T-helper 2 cell (primary cell): ENCODE measurements at places on chromosomes 1 and 21.

- no peak for DNase-seq
Measured at GRCh38 chr1:201359873-201360210, 17.6 kb downstream of the TNNT2 start.

DNA sequence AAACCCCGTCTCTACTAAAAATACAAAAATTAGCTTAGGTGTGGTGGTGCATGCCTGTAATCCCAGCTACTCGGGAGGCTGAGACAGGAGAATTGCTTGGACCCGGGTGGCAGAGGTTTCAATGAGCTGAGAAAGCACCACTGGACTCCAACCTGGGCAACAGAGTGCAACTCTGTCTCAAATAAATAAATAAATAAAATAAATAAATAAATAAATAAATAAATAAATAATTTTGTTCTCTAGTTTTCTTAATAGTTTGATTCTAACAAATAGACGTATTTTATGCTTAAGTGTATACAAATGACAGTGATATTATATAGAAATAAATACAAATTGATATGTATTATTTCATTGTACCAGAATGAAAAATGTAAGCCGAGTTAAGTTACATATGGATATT lies 339.9 kb upstream of the OLFM3 start:
- DNase-seq: no peak

- no peak for DNase-seq
Measured at GRCh38 chr1:212951126-212951946, 995 bp downstream of the VASH2 start.

DNA sequence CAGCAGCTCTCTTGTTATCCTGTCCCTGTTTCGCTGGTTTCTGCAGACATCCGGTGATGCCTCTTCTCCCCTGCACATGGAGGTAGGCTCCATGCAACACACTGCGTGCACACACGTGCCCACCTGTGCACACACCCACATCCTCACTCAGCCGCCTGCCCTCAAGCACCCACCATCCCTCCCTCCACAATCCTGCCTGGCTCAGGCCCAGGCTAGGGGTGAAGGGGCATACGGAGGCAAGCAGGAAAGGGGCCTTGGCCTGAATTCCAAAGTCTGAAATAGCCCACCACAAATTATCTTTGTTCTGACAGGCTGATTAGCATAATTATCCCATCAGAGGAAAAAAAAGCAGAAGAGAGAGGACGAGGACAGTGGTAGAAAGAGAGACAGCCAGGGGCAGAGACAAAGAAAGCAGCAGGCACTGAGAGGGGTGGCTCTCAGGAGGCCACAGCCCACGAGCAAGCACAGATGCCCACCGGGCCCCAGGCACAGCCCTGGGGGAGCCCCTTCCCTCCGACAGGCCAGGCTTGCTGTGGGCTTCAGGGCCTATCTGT lies 73.2 kb downstream of the GRIK3 start:
- no peak for DNase-seq

DNA sequence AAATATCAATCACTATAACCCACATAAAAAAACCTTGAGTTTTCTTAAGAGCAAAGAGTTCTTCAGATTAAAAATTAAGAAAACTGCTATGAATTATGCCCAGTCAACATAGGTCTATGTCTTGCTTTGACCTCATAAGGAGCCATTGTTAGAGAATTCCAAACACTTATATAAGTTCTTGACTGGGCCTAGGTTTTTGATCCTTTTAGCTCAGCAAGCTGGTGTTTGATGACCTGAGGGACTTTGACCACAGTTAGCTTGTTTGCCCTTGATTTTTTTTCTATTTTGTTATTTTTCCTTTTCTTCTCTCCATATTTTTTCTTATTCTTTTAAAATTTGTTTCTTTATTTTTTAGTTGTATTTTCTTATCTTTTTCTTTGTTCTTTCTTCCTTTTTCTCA lies 122.3 kb downstream of the RHOU start:
- no peak for DNase-seq

- no peak for DNase-seq
Measured at GRCh38 chr1:39238476-39238875, 34.0 kb downstream of the MACF1 start.

DNA sequence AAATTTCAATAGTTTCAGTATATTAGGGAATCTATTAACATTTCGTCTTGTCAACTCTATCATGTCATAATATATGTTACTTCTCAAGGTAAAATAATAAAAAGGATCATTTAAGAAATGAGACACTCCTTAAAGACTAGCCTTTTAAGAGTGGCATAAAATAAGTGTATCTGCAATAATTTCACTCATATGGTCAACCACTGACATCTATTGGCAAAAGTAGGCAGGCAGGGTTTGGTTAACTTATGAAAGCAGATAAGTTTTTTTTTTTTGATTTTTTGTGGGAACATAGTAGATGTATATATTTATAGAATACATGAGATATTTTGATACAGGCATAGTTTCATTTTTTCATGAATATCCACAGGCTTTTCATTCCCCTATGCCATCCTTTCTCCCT lies 5.5 kb upstream of the RGS21 start:
- no peak for DNase-seq

DNA sequence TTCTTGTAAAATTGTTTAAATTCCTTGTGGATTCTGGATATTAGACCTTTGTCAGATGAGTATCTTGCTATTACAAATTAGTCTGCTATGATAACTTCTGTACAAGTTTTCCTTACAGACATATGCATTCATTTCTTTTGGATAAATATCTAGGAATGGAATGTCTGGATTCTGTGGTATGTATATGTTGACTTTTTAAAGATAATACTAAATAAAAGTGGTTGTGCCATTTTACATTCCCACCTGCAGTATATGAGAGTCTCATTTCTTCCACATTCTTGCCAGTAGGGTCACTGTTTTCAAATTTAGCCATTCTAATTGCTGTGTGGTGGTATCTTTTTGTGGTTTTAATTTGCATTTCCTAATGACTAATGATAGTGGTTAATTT lies 53.9 kb downstream of the SYDE2 start:
- no peak for DNase-seq

DNA sequence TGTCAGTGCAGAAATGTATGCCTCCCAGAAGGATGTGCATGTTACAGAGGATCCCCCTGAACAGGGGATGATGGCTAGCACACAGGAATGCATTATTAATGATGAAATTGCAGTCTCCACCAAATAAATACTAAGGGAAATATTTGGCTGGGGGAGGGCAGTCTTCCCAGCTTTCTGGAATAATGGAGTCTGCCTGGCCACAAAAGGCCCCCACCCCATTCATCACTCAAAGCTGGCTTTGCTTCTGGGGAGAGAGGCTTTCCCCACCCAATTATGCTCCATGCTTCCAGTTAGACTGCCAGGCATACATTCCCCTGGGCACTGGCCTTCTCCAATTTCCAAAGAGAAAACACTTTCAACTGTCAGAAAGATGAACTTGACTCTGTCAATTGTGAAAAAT lies 302.7 kb downstream of the SIPA1L2 start:
- DNase-seq: no peak

- DNase-seq: peak; percentile 15
Measured at GRCh38 chr1:54950369-54951163, 29.9 kb upstream of the TMEM61 start.

DNA sequence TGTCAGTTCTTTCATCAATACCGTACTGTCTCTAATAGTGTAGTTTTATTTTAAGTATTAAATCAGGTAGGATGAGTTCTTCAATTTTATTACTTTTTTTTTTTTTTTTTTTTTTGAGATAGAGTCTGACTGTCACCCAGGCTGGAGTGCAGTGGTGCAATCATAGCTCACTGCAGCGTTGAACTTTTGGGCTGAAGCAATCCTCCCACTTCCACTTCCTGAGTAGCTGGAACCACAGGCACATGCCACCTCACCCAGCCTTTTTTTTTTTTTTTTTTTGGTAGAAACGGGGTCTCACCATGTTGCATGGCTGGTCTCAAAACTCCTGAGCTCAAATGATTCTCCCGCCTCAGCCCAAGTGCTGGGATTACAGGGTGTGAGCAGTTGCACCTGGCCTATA lies 44.3 kb downstream of the INAVA start:
- DNase-seq: no peak

- no peak for DNase-seq
Measured at GRCh38 chr1:38183096-38183495, 136.5 kb upstream of the POU3F1 start.

GRCh38 chr1:246367041-246367440 lies 140.0 kb downstream of the SMYD3 start:
- DNase-seq: no peak

DNA sequence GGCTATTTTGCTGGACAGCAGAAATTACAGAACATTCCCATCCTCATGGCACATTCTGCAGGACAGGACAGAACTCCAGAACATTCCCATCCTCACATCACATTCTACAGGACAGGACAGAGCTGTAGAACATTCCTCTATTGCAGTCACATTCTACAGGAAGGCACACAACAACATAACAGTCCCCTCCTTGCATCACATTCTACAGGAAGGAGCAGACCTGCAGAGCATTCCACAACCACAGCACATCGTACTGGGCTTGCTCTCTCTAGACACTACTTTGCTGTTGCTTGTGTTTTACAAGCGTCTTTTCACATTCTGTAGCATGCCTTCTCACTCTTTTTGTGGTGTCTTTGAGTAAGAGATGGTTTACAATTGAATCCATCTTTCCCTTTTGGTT lies 26.8 kb upstream of the ABCB10 start:
- no peak for DNase-seq

DNA sequence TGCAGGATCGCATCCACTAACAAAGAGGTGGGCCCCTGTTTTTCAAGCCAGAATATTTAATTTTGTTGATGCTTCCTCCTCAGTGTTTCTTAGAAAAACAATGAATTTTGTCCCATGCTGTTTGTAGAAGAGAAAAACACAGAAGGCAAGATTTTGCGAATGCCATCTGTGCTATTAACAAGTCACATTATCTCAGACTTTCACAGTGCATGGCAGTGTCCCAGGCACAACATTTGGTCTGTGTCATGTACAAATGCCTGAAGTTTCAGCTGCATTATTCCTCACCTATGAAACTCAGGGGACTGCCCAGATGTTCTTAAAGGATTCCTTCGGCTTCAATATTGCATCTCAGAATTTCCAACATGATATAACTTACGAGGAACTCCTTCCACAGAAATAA lies 99.6 kb upstream of the ZC3H11B start:
- no peak for DNase-seq

GRCh38 chr1:167499664-167500101 lies 18.6 kb downstream of the CD247 start:
- no peak for DNase-seq

GRCh38 chr1:87961992-87962391 lies 633.3 kb downstream of the LMO4 start:
- no peak for DNase-seq
